Mesenteric fat pad (tissue), 1 donor: ENCODE measurements at places on chromosomes 2 and 18. TPM values are rescaled to one million over a fixed set of nuclear protein-coding genes. Genes with fewer than 3 reads are reported as not detected.

DNA sequence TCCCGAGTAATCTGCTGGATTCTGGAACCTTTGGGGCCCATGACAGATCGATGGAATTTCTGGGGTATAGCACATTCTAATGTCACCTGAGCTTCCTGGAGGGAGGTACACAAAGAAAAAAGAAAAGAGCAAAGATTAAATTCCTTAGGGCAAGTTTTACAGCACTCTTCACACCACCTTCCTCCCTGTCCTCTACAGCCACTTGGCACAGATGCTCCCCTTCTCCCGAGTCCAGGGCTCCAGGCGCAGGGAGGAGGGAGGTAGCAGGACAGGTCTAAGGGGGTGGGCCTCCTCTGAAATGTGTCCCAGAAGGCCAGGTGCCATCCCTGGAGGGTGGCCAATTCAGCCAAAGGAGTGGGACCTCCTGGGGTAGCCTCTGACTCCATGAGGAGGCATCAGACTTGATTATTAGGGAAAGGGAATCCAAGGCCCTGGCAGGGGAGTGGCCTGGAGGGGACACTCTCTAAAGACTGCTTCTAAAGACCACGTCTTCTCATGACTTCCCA is 50.3 kb downstream of the ANO7 start:
- DNase-seq, result no peak

DNA sequence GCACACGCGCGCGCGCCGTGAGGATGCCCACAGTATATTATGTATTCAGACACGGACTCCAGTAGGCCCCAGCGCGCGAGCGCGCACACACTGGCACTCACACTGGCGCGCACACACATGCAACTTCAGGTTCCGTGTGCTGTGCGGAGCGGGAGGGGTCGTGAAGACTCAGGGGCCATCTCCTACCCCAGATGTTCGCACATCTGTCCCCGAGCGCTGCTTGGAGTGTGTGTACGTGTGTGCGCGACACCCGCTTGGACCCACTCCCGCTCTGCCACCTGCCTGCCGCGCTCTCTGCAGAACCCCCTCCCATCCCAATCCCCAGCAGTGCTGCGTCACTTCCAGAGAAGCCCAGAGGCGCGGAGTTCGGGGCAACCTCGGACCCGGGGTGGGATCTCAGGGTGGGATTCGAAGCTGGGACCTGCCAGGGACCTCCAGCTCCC is 2.6 kb downstream of the NRP2 start:
- no peak for DNase-seq

GRCh38 chr2:9178904-9179571 is 27.6 kb upstream of the ASAP2 start:
- DNase-seq, result peak; percentile 83

- no peak for DNase-seq
Measured at GRCh38 chr18:28485918-28486317, 309.0 kb upstream of the CDH2 start.

- DNase-seq, result no peak
Measured at GRCh38 chr2:187567126-187567525, 12.9 kb upstream of the TFPI start.

GRCh38 chr2:112904883-112905282 is 6.1 kb upstream of the IL37 start:
- no peak for DNase-seq

DNA sequence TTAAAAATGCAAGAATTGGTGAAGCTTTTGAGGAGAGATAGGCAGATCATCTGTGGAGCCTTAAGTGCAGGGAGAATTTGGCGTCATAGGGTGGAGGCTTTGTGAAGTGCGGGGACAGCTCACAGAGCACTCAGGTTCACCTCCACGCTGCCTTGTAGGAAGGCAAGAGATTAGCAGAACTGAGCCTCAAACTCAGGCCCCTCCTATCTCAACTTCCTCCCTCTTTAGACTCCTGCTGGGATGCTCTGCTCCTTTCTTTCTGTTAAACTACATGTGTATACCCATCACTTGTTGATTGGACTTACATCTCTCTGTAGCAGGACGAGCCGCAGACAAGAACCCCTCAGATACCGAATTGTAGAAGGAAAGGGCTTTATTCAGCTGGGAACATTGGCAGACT is 422.2 kb downstream of the SETBP1 start:
- DNase-seq, result no peak

PDE1A gene
- total RNA-seq, result 7.1 TPM

DNA sequence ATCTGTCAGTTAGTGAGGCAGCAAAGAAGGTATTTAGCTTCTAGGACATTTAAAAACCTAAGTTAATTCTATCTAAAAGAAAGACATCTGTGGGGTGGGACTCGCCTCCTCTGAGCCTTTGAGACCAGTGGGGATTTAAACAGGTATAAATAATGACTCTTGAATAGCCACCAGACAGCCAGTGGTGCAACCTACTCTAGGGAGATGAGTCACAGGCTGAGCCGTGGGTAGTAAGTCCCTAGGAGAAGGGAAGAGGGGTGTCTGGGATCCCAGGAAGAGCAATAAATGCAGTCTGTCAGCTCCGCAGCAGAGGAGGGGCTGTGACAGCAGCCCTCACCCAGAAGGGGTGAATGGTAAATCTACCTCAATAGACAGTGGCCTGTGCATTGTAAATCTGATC is 43.1 kb upstream of the GALNT3 start:
- DNase-seq, result no peak

DNA sequence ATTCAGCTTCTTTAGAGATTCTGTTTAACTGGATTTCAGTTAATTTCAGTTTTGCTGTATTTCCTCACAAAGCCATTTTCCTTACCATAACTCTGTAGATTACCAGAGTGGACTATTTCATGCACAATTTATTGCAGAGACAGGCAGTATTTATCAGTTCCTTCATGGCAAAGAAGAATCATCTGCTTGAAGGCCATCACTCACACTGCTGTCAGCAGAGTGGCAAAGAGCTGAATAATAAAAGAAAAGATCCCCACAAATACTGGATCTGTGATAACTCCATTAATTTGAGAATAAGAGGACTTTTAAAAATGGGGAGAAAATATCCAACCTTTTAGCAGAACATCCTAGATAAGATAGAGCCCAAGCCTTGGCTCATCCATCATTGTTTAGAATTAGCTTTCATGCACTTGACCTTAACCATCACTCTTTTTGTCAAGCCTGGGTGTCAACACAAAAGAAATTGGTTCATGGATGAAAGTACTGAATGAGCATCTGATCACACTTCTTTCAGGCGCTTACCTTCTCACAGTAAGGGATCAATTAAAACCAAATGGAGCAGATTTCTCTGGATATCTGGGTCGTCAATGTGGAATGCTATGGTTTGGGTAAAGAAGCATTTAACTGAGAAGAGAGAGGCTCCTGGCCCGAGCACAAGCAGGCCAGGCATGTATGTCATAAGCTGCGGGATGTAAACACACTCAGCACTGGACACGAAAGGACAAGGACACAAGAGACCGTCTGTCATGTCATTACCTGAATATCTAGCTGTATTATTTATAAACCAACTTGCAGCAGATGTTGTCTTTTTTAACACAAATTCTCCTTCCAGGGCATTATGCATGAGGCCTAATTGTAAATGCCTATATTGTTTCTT is 376.2 kb downstream of the ZNF521 start:
- no peak for DNase-seq

GRCh38 chr2:12155303-12156051 is 409.0 kb downstream of the LPIN1 start:
- no peak for DNase-seq

GRCh38 chr2:70984228-70984575 is 5.8 kb downstream of the ANKRD53 start:
- peak; percentile 20 for DNase-seq

INPP5D gene
- 28.8 TPM for total RNA-seq

GRCh38 chr2:72924353-72925240 is 7.3 kb downstream of the EMX1 start:
- DNase-seq, result peak; percentile 76

DNA sequence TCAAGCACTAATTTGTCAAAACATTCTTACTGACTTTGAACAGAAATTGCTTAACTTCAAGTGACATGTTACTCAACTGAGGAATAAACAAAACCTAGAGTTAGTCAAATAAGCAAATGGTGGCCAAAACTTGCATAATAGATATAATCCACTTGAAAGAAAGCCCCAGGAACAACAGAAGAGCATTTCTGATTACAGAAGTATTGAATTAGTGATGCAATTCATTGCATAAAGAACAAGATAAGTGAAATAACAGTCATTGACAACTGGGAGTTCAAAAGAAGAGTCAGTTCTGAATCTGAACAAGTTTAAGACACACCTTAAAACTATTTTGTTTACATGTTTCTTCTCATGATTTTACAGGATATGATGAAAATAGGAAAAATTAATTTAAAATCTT is 30.8 kb downstream of the COBLL1 start:
- no peak for DNase-seq

FBLN7 gene
- 5.3 TPM for total RNA-seq

IL36G gene
- total RNA-seq, result not detected

CHRND gene
- total RNA-seq, result not detected

ACADL gene
- total RNA-seq, result 10.9 TPM

MALL gene
- 20.8 TPM for total RNA-seq

DNA sequence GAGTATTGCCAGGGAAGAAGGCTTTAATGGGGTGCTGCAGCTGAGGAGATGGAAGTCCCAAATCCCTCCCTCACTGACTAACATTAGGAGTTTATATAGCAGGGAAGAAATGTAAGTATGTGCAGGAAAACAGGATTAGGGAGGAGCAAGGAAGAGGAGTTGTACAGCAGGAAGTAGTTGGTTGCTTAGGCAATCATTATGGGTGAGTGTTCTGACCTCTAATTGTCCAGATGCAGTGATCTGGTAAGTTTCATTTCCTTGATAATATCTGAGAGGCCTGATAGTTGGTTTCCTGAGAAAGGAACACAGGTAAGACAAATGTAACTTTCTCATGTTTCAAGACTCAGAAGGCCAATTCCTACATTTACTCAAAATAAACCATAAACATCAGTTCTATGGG is 331.9 kb upstream of the GULP1 start:
- DNase-seq, result no peak

CXCR4 gene
- 13.2 TPM for total RNA-seq

GRCh38 chr2:39676342-39676741 is 10.6 kb downstream of the TMEM178A start:
- no peak for DNase-seq

CHST10 gene
- 4.1 TPM for total RNA-seq

GRCh38 chr18:35571138-35571537 is 10.4 kb upstream of the GALNT1 start:
- DNase-seq, result no peak
